Prostate gland (tissue), 2 donors: ENCODE measurements at places on chromosomes 13 and 19. TPM values are rescaled to one million over a fixed set of nuclear protein-coding genes. Genes with fewer than 3 reads are reported as not detected.

The TMEM238 gene
- total RNA-seq: 116 TPM

The ZNF613 gene
- 17.0 TPM for total RNA-seq

The SERPINE3 gene
- total RNA-seq: not detected

The PDE4C gene
- total RNA-seq: 1.6 TPM

DNA sequence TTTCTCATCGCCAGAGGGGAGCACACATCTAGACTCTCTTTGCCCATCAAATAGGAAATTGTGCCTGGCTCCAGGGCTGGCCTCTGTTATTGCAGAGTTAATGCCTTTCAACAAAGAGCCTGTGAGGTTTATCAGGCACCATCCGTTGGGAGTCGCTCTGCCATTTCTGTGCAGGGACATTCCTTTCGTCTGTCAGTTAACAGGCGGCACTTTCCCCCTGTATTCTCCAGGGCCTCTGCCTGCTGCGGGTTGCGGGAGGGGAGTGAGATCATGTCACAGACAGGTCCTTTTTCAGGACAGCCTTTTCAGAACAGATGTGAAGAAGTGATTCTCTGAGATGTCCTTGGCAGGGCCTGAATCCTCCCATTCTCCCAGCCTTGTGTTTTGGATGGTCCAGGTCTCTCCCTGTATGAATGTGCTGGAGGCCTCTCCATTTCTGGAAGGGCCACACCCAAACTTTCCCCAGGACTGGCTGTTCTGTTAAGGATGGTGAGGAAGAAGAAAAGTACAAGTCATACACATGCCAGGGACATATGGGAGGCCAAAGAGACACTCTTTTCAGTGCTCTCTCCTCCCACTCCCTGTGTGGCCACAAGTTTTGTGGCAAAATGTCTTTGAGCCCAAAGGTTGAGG lies 14.9 kb downstream of the SERP2 start:
- no peak for DNase-seq
- H3K36me3 ChIP-seq: no peaks in the 10 kb centered on the region
- no peak overlapping the region for H3K4me3 ChIP-seq
- peak overlapping the region; percentile 37 for H3K27ac ChIP-seq
- no peaks in the 10 kb centered on the region for H3K4me1 ChIP-seq

DNA sequence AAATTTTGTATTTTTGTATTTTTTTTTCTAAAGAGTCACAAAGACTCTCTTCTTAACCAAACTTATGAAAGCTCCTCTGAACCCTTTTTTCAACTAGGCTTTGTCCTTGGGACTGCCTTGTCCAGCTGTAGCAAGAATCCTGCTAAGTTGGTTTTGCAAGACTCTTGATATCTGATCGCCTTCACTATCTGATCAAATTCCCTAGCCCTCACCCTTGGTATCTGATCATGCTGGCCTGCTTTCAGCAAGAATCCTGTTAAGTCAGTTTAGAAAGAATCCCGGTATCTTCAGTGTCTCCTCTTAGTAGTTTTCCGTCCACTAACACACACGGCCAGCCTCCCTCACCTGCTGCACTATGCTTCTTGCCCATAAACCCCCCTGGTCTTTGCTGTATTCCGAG lies 1.9 kb upstream of the SIGLEC5 start:
- no peak overlapping the region for H3K27ac ChIP-seq
- no peak overlapping the region for H3K4me3 ChIP-seq
- DNase-seq: no peak
- H3K36me3 ChIP-seq: no peaks in the 10 kb centered on the region
- no peaks in the 10 kb centered on the region for H3K27me3 ChIP-seq

- peak overlapping the region; percentile 66 for H3K4me3 ChIP-seq
- no peaks in the 10 kb centered on the region for H3K4me1 ChIP-seq
- no peaks in the 10 kb centered on the region for H3K27me3 ChIP-seq
- H3K36me3 ChIP-seq: no peaks in the 10 kb centered on the region
- peak overlapping the region; percentile 86 for H3K27ac ChIP-seq
Measured at GRCh38 chr19:55460670-55461258, 678 bp downstream of the ISOC2 start.

GRCh38 chr13:74151859-74152258 lies 17.7 kb upstream of the KLF12 start:
- no peak overlapping the region for H3K27ac ChIP-seq
- H3K27me3 ChIP-seq: no peaks in the 10 kb centered on the region
- no peak overlapping the region for H3K4me3 ChIP-seq
- no peaks in the 10 kb centered on the region for H3K4me1 ChIP-seq
- no peak for DNase-seq
- H3K36me3 ChIP-seq: no peaks in the 10 kb centered on the region

- DNase-seq: no peak
- H3K27me3 ChIP-seq: no peaks in the 10 kb centered on the region
- H3K4me3 ChIP-seq: no peak overlapping the region
- H3K4me1 ChIP-seq: no peaks in the 10 kb centered on the region
Measured at GRCh38 chr13:108686027-108686426, 56.6 kb downstream of the MYO16 start.

DNA sequence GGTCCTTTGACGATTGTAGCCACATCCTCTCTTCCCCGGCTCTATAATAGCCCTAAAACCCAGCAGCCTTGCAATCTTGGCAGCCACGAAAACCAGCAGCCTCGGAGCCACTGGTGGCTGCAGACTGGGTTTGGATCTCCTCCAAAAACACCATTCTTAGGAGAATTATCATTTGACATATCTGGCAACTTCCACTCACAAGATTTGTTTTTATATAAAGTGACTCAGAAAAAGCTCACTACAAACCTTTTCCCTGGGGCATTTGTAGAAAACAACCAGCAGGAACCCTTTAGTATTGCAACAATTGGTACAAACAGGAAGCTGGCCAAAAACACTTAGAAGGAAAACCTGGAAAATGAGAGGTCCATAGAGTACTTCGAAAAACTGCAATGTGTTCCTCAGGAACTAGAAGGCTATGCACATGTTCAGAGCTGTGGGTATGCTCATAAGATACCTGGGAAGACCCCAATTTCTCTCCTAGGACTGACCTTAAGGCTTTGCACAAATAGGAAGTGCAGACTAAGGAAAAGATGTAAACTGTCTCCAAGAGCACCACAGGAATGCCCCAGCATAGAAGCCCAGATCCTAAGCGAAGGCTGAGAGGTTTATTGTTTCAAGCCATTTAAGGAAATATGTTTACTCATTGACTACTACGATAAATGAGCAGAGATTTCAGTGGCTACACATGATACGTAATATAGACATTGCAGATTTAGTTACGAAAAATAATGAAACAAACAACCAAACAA lies 71.2 kb downstream of the MYO16 start:
- no peaks in the 10 kb centered on the region for H3K27me3 ChIP-seq
- DNase-seq: no peak
- no peaks in the 10 kb centered on the region for H3K36me3 ChIP-seq
- H3K27ac ChIP-seq: no peak overlapping the region

GRCh38 chr13:70541451-70541850 lies 433.2 kb upstream of the KLHL1 start:
- no peaks in the 10 kb centered on the region for H3K36me3 ChIP-seq
- H3K4me3 ChIP-seq: no peak overlapping the region
- no peak overlapping the region for H3K27ac ChIP-seq
- no peaks in the 10 kb centered on the region for H3K4me1 ChIP-seq
- no peak for DNase-seq

DNA sequence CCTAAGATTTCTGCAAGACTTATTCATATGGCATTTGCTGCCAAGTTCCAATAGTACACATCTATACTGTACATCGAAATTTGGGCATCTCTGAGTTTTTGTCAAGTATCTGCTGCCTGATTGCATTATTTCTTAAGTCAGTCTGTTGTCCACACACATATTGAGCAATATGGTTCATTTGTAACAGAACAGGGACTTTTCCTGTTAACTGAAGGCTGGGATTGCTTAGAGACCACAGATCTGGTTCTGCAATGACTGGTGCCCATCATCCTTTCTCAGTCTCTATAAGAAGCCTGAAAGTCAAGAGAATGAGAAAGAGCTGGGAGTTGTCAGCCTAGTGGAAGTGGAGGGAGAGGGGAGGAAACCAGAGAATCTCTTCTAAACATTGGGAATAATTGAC lies 22.5 kb upstream of the MYCBP2 start:
- H3K27me3 ChIP-seq: no peaks in the 10 kb centered on the region
- no peaks in the 10 kb centered on the region for H3K4me1 ChIP-seq
- no peaks in the 10 kb centered on the region for H3K36me3 ChIP-seq
- H3K4me3 ChIP-seq: no peak overlapping the region
- DNase-seq: no peak

GRCh38 chr13:105047676-105048295 lies 1487.7 kb downstream of the EFNB2 start:
- no peaks in the 10 kb centered on the region for H3K4me1 ChIP-seq
- no peak overlapping the region for H3K27ac ChIP-seq
- no peak for DNase-seq
- no peaks in the 10 kb centered on the region for H3K27me3 ChIP-seq
- H3K4me3 ChIP-seq: no peak overlapping the region

- H3K36me3 ChIP-seq: no peaks in the 10 kb centered on the region
- no peak overlapping the region for H3K4me3 ChIP-seq
- no peak overlapping the region for H3K27ac ChIP-seq
- DNase-seq: peak; percentile 68
- H3K27me3 ChIP-seq: no peaks in the 10 kb centered on the region
- H3K4me1 ChIP-seq: no peaks in the 10 kb centered on the region
Measured at GRCh38 chr19:43651758-43652545, 12.3 kb upstream of the CADM4 start.

DNA sequence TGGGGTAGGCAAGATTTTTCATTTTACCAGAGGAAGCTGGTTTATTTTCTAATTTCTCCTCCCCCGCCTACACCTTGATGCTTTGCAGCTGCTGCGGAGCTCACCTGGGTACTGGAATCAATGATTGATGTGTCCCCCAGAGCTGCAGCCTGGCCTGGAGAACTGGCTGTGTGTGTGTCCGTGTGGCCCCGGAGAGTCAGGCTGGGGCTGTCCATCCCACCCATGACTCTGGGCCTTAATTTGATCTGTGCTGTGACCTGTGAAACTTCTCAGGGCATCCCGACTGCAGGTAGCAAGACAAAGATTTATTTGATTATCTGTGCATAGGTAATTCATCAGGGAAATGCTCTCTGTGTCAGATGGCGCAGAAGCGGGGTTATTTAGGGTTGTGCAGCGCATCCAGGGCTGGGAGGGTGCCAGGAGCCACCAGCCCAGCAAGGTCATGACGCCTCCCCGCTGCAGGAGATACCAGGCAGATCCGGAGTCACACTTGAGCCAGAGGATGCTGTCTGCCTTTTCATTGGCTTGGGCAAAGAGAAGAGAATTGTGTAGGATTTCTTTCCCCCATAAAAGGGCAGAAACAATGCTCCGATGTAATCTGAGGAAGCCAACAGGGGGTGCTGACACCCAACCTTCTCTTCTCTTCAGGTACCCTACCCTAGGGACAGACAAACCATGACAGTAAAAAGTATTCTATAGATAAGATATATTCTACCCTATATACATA lies 346.6 kb downstream of the TSHZ3 start:
- H3K27ac ChIP-seq: no peak overlapping the region
- DNase-seq: no peak
- no peaks in the 10 kb centered on the region for H3K27me3 ChIP-seq
